ENCODE measurements at places on chromosomes 16 and 17.

DNA sequence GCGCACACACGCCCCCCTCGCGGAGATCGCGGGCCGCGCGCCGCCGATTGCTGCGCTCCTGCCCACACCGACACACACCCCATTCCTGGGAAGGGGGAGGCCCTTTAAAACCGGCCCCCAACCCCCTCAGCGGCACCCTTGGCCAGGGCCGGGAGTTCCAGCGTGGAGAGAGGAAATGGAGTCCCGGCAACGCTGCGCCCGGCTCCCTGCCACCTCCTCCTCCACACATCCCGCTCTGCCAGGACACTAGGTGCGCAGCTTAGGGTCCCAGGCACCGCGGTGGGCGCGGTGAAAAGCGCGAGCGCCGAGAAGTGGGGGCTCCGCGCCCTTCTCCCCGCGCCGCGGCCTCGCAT lies 397 bp downstream of the CDC42EP4 start:
- DNase-seq, result no peak

- no peak for DNase-seq
These were observed 546.1 kb downstream of the MAF start for GRCh38 chr16:79054211-79054984.

DNA sequence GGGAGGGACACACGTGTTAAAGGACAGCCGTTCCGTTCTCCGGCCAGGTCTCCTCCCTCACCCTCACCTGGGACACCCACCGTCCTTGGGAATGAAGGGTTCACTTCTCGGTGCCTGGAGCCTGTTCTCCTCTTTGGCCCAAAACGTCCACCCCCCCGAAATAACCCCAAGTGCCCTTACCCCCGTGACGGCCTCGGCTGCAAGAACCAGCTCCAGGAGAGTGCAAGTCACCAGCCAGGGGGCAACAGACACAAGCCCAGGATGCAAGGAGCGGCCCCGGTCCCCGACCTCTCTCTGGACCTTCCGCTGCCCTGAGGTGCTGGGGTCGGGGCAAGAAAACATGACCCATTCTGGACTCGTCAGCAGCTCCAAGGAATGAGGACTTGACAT lies 20.0 kb upstream of the UBE2I start:
- no peak for DNase-seq

GRCh38 chr17:35889241-35889640 lies 9.1 kb upstream of the CCL5 start:
- no peak for DNase-seq

GRCh38 chr16:54193665-54194333 lies 92.8 kb downstream of the IRX3 start:
- DNase-seq, result peak; percentile 22

DNA sequence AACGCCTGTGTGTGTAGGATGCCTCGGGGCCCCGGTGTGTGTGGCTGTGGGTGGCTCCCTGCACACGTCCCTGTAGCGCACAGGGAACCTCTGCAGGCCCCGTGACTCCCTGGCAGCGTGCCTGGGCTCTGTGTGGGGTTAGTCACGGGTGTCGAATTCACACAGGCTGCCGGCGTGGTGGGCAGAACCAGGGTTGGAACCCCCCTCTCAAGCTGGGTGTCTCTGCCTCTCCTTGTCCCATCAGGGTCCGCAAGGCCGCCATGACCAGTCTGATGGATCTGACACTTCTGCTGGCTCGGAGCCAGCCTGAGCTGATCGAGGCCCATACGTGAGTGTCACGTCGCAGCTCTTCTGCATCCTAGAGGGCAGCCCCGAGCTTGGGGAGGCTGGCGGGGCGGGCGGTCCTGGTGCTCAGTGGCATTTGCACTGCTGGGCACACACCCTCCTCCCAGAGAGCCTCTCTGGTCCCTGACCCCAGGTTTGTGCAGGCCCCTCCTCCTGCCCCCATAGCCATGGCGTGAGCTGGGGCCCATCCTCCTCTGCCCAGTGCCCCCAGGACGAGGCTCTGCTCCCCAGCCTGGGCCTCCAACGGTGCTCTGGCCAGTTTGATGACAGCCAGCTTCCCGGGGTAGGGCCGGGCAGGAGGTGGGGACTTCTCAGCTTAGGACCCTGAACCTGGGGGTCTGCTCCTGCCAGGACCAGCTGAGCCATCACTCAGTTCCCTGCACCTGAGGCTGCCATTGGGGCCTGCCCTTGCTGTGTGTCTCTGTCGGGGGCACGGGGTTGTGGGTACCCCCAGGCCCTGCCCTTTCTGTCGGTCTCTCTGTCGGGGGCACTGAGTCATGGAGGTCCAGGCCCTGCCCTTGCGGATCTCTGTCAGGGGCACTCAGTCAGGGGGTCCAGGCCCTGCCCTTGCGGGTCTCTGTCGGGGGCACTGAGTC lies 88.1 kb upstream of the ZNF750 start:
- DNase-seq, result no peak
